Stimulated activated CD4-positive, alpha-beta T cell treated with anti-CD3 and anti-CD28 coated beads, Interleukin-1b, Interleukin-23, amount 100 ng/mL, for 24 hours (primary cell): ENCODE measurements at places on chromosomes 3 and 15.

DNA sequence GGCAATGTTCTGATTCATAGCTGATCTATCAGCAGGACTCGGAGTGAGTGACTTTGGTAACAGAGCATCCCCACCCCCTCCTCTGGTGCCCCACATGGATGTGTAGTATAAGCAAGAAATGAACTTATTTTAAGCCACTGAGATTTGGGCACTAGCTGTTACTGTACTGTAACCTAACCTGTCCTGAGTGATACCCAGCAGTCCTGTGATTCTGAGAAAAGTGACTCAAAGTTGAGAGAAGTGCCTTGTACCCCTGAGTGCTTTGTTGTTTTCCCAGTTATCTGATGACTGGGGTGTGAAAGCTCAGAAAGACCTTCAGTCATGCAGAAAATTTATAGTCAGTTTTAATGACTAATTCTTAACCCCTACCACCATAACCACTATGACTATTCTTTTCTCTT is 439.9 kb upstream of the RBMS3 start:
- no peak for DNase-seq

- DNase-seq, result no peak
These were observed 16.8 kb upstream of the FBLN2 start for GRCh38 chr3:13532085-13532484.

DNA sequence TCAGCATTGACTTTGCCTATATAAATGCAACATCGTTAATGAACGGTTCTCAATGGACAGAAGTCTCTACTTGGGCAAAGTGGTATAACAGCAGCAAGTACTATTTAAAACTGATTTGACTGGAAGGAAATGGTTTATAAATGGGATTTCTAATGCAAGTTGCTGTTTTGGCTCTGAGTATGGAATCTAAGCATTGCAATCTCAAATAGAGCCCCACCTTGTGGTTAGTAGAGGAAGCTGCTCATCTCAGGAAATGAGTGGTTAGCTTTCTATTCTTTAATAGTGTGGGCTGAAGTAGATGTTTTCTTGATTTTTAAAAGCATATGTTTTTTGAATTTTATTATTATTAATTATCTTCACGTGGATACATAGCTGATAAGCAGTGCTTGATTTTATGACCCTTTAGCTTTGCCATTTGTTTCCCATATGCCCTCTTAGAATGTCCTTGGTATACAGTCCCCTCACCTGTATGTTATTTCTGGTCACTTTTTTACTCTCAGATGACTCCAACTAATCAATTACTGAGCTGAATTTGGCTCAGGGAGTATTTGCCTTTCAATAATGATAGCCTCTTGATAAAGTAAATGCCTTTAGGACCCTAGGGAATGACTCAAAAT is 67.1 kb downstream of the OXSM start:
- no peak for DNase-seq

- no peak for DNase-seq
These were observed 84.5 kb upstream of the STT3B start for GRCh38 chr3:31448035-31448881.

DNA sequence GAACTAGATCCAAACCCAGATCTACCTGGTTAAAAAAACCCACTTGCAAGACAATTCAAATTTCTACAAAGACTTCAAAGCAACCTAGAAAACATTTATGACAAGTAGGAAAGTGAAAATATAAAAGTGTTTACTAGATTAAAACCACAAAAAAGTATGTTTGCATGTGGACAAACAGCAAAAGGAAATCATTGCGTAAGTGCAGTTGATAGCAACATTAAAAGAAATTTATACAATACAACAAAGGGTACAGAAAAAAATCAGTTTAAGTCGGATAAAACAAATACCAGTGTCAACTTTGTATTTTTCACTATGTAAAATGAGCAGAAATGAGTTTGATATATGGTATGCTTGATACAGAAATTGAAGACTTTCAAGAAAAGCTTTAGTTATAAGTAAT is 2.6 kb downstream of the EIF5A2 start:
- DNase-seq, result no peak

DNA sequence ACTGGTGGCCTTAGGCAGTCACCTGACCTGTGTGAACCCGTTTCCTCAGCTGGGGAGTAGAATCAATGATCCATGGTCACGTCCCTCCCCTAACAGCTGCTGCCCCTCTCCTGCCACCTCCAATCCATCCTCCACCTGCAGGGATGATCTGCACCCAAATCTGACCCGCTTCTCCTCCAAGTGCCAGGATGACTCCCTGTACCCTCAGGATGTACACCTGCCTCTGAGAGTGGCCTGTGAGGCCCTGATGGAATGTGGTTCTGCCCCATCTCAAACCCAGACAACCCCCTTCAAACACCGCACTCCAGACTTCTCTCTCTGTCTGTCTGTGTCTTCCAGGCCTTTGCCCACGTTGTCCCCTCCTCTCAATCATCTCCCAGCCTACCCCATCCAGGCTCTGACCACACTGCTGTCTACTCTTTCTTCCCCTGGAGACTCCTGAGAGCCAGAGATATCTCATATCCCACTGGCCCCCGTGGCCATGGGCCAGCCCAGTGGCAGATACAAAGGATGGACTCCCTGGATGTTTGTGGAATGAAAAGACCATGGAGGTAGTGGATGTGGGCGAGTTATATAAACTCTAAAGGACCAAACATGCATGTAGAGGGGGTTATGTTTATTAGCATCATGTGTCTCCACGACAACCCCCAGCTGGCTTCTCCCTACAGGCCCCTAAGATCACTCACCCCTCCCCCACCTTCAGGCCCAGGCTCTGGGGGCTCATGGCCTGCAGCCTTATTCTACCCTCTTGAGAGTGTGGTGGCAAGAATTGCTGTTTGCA is 84.9 kb downstream of the SMAD6 start:
- no peak for DNase-seq

DNA sequence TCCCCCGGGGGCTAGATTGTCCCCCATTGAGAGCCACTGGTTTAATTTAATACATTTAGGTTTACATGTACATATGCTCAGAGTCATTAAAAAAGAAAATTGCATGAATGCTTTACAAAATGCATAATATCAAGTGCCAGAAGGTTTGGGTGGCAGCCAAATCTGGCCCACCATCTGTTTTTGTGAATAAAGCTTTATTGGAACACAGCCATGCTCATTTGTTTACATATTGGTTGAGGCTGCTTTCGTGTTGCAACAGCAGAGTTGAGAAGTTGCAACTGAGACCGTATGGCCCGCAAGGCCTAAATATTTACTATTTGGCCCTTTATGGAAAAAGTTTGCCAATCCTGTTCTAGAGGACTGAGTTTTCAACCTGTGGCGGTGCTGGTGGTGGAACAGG is 32.1 kb upstream of the RGMA start:
- no peak for DNase-seq

DNA sequence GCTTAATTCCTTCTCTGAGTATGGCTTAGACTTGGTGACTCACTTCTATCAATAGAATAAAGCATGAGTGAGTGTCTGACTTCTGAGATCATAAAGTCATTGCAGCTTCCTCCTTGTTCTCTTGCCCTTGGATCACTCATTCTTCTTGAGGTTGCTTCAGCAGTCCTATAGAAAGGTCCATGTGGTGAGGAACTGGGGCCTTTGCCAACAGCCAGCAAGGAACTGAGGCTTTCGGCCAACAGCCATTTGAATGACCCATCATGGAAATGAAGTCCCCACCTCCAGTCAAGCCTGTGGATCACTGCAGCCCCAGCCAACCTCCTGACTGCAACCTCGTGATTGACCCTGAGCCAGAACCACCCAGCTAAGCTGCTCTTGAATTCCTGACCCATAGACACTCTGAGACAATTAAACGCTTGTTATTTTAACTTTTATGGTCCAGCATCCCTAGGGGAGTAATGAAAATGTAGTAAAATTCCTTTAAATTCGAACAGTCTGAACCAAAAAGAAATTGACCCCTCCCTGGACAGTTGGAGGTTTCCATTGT is 84.5 kb downstream of the WDR76 start:
- DNase-seq, result no peak

DNA sequence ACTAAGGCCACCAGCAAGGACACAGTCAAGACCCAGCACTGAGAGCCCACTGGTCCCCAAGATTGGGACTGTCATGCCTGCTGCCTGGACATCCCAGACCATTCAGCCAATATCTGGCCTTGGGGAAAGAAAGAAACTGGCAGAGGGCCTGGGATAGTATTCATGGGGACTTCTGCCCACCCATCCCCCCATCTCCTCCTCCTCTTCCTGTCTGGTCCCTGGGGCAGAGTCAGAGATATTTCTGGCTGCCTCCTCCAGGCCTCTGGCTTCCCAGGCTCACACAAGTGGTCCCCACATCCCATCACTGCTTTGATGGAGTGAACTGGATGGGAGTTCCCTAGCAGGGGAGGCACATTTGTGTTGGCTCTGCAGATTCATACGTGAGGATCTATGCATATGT is 4.2 kb upstream of the RASL12 start:
- DNase-seq, result no peak

GRCh38 chr3:139388821-139389551 is 461 bp downstream of the COPB2 start:
- DNase-seq, result no peak

DNA sequence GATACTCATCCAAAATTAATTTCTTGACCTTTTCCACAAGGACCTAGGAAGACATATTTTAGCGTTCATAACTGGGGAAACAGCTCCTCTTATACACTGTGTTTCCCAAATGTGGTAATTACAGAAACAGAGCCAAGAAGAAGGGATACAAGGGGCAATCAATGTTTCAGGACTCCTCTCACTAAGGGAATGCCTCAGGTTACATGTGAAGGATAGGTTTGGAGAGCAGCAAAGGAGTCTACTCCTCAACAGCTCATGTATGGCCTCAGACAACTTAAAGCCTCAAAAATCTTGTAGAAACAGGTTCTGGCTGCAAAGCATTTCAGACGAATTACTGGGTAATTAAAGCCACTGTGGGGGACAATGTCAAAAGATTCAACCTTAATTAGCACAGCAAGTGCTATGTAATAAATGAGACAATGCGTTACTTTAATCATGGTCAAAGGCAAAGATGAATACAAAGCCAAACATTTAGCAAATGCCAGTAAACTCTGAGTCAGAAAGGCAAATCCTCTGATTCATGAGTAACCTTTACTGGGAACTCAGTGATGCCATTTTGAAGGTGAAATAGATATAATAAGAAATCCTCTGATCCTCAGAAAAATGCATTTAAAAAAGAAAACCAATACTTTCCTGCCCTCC is 1111.2 kb downstream of the TUSC7 start:
- no peak for DNase-seq

- DNase-seq, result no peak
These were observed 511.3 kb downstream of the GABRG3 start for GRCh38 chr15:27482287-27482686.

DNA sequence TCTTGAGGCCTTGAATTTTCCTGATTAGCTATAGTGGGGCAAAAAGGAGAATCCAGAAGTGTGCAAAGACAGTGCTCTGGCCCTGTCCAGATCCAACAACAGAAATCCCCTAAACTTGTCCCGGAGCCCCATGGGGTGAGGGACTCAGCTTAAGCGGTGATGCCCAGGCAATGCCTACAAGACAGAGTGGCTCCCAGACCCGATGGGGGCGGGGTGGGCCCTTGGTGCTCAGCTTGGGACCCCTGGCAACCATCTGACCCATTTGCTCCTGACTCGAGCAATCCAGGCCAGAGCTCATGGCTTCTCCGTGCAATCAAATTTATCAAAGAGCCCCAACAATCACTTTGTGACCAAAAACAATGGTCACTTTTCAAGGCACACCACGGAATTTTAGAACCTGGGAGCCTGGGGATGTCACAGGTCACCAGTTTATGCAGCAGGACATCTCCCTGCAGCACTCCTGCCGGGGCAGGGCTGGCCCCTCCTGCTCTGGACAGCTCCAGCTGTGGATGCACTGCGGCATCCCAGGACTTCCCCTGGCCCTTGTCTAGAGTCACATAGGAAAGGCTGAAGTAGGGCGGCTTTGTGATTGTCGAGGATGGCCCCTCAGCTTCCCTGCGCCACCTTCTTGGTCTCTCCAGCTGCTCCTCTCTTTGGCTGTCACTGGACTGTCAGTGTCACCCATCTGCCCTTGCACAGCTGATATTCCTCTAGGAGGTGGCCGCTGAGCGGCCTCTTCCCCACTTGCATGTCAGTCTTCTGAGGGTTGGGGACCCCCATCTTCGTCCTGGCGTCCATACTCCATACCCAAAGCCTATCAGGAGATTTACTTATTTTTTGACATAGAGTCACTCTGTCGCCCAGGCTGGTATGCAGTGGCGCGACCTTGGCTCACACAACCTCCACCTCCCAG is 28.4 kb downstream of the RGMA start:
- DNase-seq, result no peak
